ENCODE measurements at places on chromosomes 7 and 10.

GRCh38 chr10:124650263-124650662 is 93.9 kb downstream of the FAM53B start:
- peak overlapping the region; percentile 29 for H3K27ac ChIP-seq
- no peak overlapping the region for H3K4me3 ChIP-seq
- no peaks in the 10 kb centered on the region for H3K36me3 ChIP-seq

DNA sequence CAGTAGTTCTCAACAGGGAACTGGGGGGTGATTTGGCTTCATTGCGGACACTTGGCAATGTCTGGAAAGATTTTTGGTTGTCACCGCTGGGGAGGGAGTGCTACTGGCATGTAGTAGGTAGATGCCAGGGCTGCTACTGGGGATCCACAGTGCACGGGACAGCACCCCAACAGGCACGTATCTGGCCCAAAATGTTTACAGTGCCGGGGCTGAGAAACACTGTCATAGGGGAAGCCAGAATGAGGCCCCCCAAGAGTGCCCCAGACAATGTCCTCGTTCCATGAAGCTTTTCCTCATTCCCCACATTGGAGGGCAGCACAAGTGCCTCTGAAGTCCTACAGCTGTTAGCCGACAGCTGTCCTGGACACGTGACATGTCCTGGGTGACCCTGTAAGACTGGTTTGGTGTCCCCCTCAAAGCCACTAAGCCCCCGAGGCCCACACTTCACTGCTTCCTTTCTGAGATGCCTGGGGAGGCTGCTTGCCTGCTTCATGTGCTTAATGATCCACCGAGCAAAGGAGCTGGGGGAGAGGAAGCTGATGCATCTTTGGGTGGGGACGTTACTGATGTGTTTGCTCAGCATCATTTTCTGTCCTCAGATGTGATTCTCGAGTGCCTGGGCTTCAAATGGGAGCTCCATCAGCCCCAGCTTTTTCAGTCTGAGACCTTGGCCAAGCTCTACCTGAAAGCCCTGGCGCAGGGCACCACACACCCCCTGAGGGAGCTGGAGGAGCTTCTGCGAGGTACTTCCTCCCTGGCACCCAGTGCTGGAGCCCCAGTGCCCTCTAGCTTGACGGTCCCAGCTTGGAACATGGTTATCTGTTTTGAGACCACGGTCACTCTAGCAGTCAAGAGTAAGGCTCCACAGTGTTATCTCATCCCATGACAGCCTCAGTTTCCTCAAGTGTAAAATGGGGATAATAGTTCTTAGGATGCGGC is 14.7 kb downstream of the BTBD16 start:
- no peak overlapping the region for H3K4me3 ChIP-seq
- H3K27ac ChIP-seq = no peak overlapping the region
- no peaks in the 10 kb centered on the region for H3K36me3 ChIP-seq
- no peaks in the 10 kb centered on the region for H3K4me1 ChIP-seq
- peaks cover 3% of the 10 kb centered on the region for H3K27me3 ChIP-seq

DNA sequence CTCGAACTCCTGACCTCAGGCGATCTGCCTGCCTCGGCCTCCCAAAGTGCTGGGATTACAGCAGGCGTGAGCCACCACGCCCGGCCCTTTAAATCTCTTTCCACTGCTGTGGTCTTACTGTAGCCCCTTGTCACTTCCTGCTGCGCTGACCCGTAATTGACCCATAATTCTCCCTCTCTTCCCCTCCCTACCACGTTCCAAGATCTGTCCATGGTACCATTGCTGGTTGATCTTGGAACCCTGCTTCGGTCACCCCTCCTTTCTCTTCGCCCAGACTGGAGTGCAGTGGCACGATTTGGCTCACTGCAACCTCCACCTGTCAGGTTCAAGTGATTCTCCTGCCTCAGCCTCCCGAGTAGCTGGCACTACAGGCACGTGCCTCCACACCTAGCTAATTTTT is 6.5 kb downstream of the POR start:
- no peak for DNase-seq
- peaks cover 43% of the 10 kb centered on the region for H3K4me1 ChIP-seq
- no peaks in the 10 kb centered on the region for H3K27me3 ChIP-seq
- no peak overlapping the region for H3K27ac ChIP-seq
- H3K36me3 ChIP-seq = peaks cover 6% of the 10 kb centered on the region

DNA sequence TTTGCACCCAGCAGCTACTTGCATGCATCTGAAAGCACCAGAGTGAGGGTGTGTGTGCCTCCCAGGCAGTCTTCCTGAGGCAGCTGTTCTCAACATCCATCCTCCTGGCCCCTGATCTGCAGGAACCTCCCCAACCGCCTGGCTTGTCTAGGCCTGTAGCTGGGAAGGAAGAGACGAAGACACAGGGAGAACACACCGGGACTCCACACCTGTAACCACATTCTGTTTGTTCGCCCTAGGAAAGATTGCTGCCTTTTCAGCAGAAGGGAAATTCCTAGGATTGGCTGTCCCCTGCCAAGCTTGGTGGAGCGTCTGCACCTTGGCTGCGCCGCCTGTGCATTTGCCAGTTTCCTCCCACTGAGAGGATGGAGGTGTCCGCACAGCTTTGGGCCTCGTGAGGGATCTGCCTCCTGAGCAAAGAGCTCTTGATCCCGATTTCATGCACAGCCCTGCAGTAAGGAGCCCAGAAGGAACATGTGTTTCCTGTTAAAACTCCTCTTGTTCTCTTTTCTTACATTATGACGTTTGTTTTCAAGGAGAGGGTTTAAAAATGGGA is 154.6 kb downstream of the TPST1 start:
- no peak overlapping the region for H3K4me3 ChIP-seq
- no peaks in the 10 kb centered on the region for H3K36me3 ChIP-seq
- H3K27ac ChIP-seq = no peak overlapping the region
- no peak for DNase-seq
- H3K27me3 ChIP-seq = no peaks in the 10 kb centered on the region

- no peaks in the 10 kb centered on the region for H3K36me3 ChIP-seq
- peaks cover under 1% of the 10 kb centered on the region for H3K27me3 ChIP-seq
Observed at GRCh38 chr10:113057948-113058522, 108.0 kb downstream of the TCF7L2 start.

- H3K27me3 ChIP-seq = peaks cover 41% of the 10 kb centered on the region
- peaks cover 4% of the 10 kb centered on the region for H3K36me3 ChIP-seq
- peak within 1 kb of the TSS; percentile 49 for H3K4me3 ChIP-seq
- DNase-seq = no peak
Observed at GRCh38 chr7:82443547-82444219, at the start of gene CACNA2D1. TSS of gene CACNA2D1 (minus strand) at chr7:82443777.

DNA sequence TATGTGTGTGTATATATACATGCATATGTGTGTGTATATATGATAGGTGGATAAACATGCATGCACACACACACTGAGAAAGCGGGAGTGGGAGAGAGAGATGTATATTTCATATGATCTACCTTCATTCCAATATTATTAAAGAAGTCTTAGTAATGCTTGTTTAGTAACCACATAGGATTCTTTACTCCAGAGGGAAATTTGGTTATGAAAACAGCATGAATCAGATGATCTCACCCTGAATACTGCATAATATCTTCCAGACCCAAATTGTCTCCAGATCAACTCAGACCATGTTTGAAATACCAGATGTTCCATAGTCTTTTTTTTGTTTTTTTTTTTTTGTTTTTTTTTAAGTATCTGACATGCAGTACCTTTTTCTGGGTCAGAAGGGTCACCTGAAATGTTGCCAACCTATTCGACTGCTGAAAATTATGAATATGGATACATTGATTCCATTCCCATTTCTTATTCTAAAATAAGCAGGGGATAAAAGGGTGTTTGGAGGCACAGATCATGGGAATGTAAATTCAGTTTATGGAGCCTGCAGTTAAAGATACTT is 17.4 kb downstream of the TES start:
- H3K27me3 ChIP-seq = no peaks in the 10 kb centered on the region
- peaks cover 92% of the 10 kb centered on the region for H3K4me1 ChIP-seq
- H3K36me3 ChIP-seq = peaks cover 2% of the 10 kb centered on the region

- no peaks in the 10 kb centered on the region for H3K36me3 ChIP-seq
- no peak overlapping the region for H3K4me3 ChIP-seq
- peak; percentile 16 for DNase-seq
- H3K27ac ChIP-seq = no peak overlapping the region
- H3K27me3 ChIP-seq = no peaks in the 10 kb centered on the region
Observed at GRCh38 chr10:88553116-88553752, 29.9 kb downstream of the RNLS start.

DNA sequence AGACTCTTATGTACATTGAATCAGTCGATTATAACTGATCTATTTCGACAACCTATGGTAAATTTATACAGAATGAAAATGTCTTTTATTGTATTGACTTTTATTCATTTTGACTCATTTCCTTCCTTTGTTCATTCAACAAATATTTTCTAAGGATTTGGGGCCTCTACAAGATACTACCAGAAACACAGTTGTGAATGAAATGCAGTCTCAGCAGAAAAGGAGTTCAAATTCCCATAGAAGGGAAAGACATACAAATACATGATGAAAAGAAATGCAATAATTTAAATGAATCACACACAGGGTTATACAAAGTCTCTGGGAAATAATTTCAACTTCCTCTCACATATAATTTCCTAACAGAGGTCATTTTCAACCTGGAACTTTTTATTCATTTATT is 134.0 kb upstream of the SEMA3A start:
- no peaks in the 10 kb centered on the region for H3K4me1 ChIP-seq
- no peak overlapping the region for H3K27ac ChIP-seq
- no peak overlapping the region for H3K4me3 ChIP-seq
- no peaks in the 10 kb centered on the region for H3K27me3 ChIP-seq
- no peak for DNase-seq

DNA sequence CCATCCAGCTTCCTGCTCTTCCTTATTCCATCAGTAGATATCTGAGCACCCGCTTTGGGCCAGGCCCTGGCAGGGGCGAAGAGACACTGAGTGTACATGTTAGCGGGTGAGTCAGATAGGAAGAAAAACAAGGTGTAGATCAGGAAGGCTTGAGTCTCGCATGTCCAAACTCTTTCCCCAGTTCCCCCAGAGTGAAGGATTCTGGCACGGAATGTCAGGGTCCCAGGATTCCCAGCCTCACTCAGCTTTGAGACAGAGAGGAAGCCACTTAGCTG is 24.1 kb upstream of the CHST15 start:
- no peaks in the 10 kb centered on the region for H3K36me3 ChIP-seq
- no peaks in the 10 kb centered on the region for H3K27me3 ChIP-seq
- H3K27ac ChIP-seq = no peak overlapping the region
- peaks cover 1% of the 10 kb centered on the region for H3K4me1 ChIP-seq
- no peak for DNase-seq
- H3K4me3 ChIP-seq = no peak overlapping the region

DNA sequence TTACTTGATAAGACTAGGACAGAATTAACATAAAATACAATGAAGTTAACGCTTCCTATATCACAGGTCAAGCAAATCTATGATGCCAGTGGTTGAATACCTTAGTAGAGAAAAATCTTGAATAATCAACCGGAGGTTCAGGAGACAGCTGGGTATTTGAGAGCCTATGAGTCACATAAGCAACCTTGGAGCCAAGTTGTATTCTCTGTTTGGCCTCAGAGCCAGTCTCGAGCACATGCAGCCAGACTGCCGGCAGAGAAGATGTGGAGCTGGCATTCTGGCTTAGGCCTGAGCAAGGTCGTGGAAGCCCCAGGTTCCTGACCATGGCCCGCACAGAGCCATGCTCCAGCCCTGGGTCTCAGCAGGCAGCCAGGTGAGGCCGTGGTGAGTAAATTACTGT is 90.3 kb downstream of the FAM204A start:
- no peak overlapping the region for H3K27ac ChIP-seq
- H3K27me3 ChIP-seq = peaks cover 41% of the 10 kb centered on the region
- no peak overlapping the region for H3K4me3 ChIP-seq
- H3K36me3 ChIP-seq = no peaks in the 10 kb centered on the region

- no peaks in the 10 kb centered on the region for H3K27me3 ChIP-seq
- H3K4me3 ChIP-seq = no peak overlapping the region
- DNase-seq = no peak
Observed at GRCh38 chr7:107538001-107538400, 25.7 kb downstream of the COG5 start.

GRCh38 chr10:50545846-50546245 is 77.9 kb downstream of the SGMS1 start:
- H3K4me3 ChIP-seq = no peak overlapping the region
- DNase-seq = no peak
- no peaks in the 10 kb centered on the region for H3K27me3 ChIP-seq
- no peak overlapping the region for H3K27ac ChIP-seq
- peaks cover 64% of the 10 kb centered on the region for H3K4me1 ChIP-seq
- peaks cover 3% of the 10 kb centered on the region for H3K36me3 ChIP-seq

- H3K36me3 ChIP-seq = no peaks in the 10 kb centered on the region
- no peak overlapping the region for H3K27ac ChIP-seq
- H3K27me3 ChIP-seq = peaks cover 2% of the 10 kb centered on the region
- no peaks in the 10 kb centered on the region for H3K4me1 ChIP-seq
Observed at GRCh38 chr7:17601921-17602320, 303.5 kb downstream of the AHR start.

DNA sequence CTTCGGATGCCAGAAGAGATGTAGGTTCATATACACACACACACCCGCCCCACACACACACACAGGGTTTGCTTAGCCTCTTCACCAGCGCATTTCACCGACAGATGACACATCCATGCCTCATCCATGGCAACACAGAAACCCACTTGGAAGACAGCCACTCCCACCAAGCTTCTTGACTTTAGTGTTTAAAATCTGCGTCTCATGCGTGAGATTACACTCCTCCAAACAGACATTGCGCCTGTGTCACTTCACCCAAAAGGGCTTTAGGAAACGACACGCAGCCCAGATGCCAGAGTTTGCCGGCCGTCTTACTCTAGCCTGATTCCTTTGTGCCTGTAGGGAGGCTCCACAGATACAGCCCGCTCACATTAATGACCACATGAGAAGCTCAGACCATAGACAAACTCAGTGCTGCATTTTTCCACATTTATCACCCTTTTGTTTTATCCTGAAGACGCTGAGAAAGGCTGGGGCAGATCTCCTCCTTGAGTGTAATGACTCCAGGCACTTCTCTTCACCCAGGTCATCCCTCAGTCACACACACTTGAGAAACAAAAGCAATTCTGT is 73.8 kb downstream of the DIP2C start:
- H3K27ac ChIP-seq = no peak overlapping the region
- peaks cover 16% of the 10 kb centered on the region for H3K4me1 ChIP-seq
- peaks cover 2% of the 10 kb centered on the region for H3K36me3 ChIP-seq
- peaks cover 23% of the 10 kb centered on the region for H3K27me3 ChIP-seq
- H3K4me3 ChIP-seq = no peak overlapping the region

DNA sequence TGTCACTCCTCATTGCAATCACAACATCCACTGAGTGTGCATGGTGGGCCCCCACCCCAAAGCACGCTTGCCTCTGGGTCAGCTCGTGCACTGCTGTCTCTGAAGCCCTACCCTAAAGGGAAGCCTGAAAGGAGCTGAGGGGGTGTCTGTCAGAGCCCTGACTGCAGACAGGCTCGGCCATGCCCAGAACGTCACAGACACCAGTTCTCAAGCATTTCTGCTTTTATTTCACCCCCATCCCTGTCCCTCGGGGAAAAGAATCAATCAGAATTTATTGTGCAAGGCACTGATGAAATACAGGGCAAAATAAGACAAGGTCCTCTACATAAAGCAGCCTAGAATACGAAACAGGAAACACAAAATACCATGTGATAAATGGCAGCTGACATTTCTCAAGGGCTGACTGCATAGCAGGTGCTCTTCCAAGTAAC is 231.8 kb downstream of the WDR37 start:
- H3K27ac ChIP-seq = no peak overlapping the region
- no peaks in the 10 kb centered on the region for H3K36me3 ChIP-seq
- no peak for DNase-seq
- no peak overlapping the region for H3K4me3 ChIP-seq
- H3K27me3 ChIP-seq = no peaks in the 10 kb centered on the region

Measured in activated naive CD8-positive, alpha-beta T cell treated with anti-CD3 and anti-CD28 coated beads, Interleukin-2, amount 50 U/mL, for 24 hours (primary cell).